ENCODE measurements at places on chromosomes 6 and 20. TPM values are rescaled to one million over a fixed set of nuclear protein-coding genes. Genes with fewer than 3 reads are reported as not detected.

The CSTF1 gene
- total RNA-seq, result 29.0 TPM

The NFYA gene
- 28.2 TPM for total RNA-seq

The BMP2 gene
- total RNA-seq, result 26.9 TPM

The EEF1A2 gene
- total RNA-seq, result 2.5 TPM

The ASIP gene
- total RNA-seq, result not detected

The TAGAP gene
- total RNA-seq, result not detected

The IL17F gene
- not detected for total RNA-seq

The PIM1 gene
- total RNA-seq, result 10.6 TPM

The SDC4 gene
- 64.3 TPM for total RNA-seq

The NKAIN2 gene
- total RNA-seq, result 0.06 TPM

The ARMH2 gene
- total RNA-seq, result not detected

The PDE7B gene
- 37.7 TPM for total RNA-seq

The CALHM5 gene
- total RNA-seq, result 4.8 TPM

The CTCFL gene
- total RNA-seq, result not detected

The ELOVL4 gene
- 2.6 TPM for total RNA-seq

The TGM3 gene
- total RNA-seq, result not detected

The PPP1R3G gene
- total RNA-seq, result 1.4 TPM

The TCF21 gene
- total RNA-seq, result 0.41 TPM

The PPP1R14C gene
- 3.0 TPM for total RNA-seq

The OOEP gene
- not detected for total RNA-seq

The ABHD16B gene
- not detected for total RNA-seq

The LZTS3 gene
- total RNA-seq, result 17.4 TPM

The SNAI1 gene
- 6.9 TPM for total RNA-seq

The ZNF165 gene
- total RNA-seq, result 0.23 TPM

The PTPRT gene
- not detected for total RNA-seq

The RAD21L1 gene
- total RNA-seq, result not detected

The ATP6V1G2 gene
- 0.18 TPM for total RNA-seq

Data from glomerular endothelial cell (primary cell).